ENCODE measurements at places on chromosomes 1 and 21.

GRCh38 chr1:161379071-161379470 lies 11.4 kb upstream of the CFAP126 start:
- no peak for DNase-seq

DNA sequence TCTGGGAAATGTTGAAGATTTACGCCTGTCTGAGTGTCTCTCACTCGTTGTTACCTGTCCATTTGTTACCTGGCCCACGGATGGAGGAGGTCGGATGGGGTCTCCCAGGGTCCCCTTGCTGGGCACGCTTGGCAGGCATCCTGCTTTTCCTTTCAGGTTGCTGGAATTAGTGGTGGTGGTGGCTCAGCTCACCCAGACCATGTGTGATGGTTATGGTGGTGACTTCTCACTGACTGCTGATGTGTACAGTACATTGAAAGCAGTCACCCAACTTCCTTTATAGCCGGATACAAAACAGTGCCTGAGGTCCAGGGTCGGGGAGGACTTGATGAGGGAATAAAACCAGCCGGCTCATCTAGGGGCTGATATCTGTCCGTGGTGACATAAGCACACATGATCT lies 19.5 kb downstream of the MAPKAPK2 start:
- DNase-seq: no peak

DNA sequence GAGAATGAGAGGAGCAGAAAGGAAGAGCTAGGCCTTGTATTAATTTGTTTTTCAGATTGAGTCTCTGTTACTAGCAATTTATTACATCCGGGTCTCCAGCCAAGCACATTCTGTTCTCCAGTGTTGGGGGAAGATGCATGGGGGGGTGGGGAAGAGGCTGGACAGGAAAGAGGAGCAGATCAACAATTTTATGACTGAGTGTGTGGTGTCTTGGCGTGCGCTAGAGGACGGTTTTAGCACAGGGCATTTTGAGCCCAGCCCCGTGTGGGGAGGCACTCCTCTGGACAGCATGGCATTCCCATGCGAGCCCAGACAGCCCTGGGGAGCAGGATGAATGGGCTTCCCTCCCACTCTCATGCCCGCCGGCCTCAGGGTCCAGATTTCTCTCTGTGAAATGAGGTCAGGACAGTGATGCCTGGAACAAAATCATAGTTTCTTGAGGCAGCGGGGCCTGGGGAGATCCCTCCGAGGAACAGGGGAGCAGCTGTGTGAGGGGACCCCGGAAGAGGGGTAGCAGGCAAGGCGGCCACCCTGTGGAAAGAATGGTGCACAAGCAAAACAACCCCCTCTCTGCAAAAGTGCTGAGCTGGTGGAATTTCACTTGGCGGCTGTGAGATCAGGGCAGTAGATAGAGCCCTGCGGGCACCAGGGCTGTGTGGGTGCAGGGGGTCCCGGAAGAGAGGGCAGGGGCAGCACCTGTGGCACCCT lies 16.3 kb downstream of the SOX13 start:
- DNase-seq: no peak

- no peak for DNase-seq
Observed at GRCh38 chr1:198764748-198765147, 125.9 kb downstream of the PTPRC start.

GRCh38 chr1:31843506-31843905 lies 27.7 kb upstream of the SPOCD1 start:
- DNase-seq: peak; percentile 87

- no peak for DNase-seq
Observed at GRCh38 chr1:45452503-45452902, 38.5 kb downstream of the TESK2 start.

DNA sequence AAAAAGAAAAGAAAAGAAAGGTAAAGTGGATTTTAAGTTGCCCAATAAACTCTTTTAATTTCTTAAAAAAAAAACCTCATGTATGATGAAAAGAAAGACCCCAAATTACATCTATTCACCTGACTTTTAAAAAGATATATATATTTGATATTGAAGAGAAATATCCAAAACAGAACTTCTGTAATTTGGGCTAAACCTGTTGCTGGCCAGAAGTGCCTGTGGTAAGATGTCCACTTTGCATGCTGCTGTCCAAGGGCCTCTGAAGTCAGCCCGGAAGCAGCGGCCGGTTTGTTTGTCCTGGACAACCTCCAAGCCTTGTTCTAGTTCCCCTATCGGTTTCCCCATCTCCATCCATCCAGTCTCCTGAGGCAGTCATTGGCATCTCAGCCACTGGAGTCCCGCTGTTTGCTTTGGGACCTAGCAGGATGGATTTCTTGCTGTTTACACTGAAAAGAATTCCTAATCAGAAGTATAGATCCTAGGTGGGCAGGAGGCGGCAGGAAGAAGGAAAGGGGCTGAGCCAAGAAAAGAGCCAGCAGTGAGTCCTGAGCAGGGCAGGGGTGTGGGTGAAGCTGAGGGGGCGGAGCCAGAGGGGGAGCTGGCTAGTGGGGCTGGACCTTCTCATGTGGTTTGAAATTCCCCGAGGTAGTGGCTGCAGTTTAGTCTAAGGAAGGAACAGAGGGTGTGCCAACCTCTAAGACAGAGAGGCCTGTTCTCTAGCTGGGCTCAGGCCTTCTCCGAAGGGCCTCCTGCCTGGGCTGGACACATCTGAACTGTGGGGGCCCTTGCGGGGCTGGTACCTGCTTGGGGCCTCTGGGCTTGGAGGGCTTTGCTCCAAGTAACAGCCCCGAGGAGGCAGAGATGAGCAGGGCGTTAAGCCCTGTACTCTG lies 3.3 kb downstream of the NCMAP start:
- DNase-seq: peak; percentile 34

All from fibroblast of skin of scalp (primary cell).